ENCODE measurements at places on chromosomes 5 and 9.

DNA sequence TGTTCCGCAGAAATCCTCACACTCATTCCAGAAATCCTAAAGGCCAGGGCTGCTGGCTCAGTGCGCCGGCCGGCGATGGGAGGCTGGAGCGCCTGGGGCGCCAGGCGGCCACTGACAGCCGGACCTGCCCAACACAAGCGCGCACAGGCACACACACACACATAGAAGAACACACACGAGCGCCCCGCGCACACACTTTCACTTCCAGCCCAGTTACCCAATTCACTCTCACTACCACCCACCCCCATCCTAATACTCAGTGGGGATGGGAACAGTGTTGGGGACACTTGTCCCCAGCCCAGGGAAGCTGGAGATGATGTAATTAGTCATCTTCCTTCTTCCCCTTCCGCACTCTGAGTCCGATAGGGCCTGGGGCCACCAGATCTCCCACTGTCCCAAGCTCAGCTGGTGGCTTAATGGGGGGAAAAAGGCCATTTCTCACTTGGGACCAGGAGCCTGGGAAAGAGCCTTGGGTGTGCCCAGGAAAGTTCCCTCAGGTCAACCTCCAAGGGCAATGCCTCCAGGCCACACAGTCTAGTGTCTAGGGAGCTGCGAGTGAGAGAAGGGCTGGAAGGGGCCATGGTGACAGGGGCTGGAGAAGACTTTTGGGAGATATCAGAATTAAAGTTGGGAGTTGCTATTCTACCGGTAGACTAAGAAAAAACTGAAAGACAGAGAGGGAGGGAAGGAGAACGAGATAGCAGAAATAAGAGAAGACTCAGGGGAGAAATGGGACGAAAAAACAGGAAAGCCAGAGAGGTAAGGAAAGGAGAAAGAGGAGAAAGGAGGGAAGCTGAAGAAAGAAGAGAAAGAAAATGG, 1.7 kb downstream of the EBF1 start:
- no peak for DNase-seq

DNA sequence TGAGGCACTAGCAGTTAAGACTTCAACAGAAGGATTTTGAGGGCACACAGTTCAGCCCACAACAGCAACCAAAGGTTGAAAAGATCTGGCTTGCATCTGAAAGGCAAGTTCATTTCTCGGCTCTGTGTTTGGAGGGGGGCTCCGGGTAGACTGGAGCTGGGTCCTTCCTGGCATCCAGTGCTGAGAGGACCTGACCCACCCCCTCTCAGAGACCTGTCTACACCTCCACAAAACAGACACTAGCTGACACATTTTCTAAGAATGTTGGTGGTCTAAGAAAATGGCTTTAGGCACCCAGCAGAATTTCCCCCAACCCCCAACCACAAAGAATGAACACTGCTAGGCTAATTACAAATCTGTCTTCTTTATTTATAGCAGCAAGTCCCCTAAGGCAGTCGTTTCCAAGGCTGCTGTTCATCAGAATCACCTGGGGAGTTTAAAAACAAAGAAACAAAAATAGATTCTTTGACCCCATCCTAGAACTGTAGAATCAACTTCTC, 6.2 kb upstream of the PTCH1 start:
- no peak for DNase-seq

- no peak for DNase-seq
Observed at GRCh38 chr5:5085381-5085780, 54.7 kb upstream of the ADAMTS16 start.

GRCh38 chr9:34957492-34958410, at the start of gene PHF24:
Gene PHF24 (plus strand): TSS chr9:34958285. CDS start chr9:34971299, 13,014 bp downstream.
- DNase-seq = no peak

DNA sequence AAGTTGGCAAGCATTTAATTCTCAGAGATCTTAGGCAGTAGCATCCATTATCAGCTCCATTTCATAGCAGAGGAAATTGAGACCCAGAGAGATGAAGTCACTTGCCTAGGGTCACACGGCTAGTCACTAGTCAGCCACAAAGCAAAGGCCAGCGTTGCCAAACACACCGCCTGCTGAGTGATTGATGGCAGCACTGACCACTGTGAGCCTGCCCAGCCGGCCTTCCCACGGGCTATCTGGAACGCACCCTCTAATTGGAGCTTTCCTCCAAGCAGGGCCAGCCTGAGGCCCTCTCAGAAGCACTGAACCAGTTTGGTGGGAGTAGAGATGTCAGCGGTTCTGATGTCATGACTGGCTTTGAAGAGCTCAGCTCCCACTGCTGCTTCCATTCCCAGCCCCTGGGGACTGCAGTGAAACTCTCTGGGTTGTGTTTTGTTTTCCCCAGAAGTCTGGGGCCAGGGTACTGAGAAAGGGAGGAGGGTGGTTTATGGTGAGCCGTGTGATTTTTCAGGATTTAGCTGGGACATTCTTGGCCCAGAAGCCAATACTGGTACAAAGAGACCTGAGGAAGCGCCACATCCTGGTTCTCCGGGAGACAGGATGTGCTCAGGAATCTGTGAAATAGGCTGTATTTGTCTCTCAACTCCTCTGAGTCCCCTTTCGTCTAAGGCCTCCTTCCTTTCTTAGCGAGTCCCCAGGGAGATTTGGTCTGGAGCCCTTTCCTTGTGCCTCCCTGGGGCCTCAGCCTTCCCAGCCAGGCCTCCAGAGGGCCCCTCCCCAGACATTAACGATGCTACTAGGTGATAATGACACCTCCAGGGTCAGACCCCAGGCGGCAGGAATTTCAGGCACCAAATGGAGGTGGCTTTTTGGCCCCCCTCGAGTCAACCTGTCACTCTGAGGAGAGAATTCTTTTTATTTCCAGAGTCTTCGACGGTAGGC, 44.5 kb downstream of the SPRY4 start:
- no peak for DNase-seq

GRCh38 chr5:54761213-54761701, 224.1 kb downstream of the ESM1 start:
- DNase-seq = no peak

- no peak for DNase-seq
Observed at GRCh38 chr9:81318571-81318970, 370.8 kb downstream of the TLE1 start.

- DNase-seq = no peak
Observed at GRCh38 chr9:123742009-123742767, 187.7 kb downstream of the DENND1A start.

DNA sequence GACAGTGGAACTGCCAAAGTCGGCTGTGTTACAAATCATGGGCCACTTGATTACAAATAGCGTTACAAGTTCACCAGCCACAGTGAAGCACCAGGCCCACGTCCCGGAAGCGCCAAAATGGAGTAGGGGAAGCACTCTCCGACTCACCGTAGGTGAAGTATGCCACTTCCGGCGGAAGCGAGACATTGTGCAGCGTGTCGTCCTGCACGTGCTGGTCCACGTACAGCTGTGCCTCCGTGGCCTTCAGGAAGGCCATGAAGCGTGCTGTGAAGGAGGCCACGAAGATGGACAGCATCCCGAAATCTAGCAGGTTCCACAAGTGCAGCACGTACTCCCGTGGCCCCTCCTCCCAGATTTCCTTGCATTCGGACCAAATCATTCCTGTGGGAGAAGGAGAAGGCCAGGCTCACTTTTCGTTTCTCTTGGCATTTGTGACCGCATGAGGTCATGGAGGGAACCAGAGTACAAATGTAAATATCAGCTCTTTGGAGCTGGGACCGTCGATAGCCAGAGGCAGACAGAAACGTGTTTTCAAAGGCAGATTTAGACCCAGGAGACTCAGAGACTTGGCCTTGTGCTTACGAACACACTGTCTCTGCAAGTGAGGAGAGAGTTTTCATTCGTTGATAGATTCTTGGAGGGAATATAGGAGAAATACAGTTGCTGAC, 58.7 kb upstream of the SMIM32 start:
- no peak for DNase-seq

DNA sequence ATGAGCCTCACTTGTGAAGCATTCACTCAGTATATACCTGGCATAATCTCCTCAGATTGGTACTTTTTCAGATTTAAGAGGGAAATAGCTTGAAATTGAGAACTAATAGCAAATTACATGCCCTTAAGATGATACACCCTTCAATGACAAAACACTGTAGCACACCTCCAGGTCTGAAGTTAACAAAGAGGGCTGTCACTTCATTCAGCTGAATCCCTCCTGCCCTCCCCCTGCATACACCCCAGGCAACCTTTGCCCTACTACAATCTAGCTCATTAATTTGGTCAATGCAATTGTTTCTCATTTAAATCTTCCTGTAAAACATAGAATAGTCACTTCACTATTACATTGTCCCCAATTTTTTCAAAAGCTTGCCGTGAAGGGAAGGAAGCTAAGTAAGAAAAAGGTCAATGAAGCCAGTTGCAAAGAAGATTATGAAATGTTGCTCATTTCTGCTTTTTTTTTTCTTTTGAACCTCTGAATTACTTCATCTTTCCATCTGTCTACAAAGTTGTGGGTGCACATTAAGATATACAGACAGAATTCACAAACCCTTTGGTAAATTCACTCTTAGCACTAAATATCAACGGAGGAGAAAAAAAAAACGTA, 294.8 kb upstream of the PTGER4 start:
- DNase-seq = no peak

DNA sequence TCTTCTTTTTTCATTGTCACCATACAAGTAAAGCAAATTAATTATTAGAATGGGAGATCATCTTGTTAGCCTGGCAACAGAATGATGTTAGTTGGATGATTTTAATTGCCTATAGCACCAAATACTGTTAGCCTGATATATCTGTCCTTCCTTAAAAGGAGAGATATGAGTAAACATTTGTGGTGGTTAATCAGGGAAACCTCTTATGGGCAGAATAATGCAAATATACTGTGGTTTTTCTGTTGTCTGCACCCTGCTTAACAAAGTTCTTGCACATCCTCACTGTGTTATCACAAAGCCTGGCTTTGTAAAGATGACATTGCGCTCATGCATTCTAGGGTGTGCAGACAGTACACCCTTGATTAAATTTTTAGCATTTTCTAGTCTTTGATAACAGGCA, 254.9 kb upstream of the SMC2 start:
- DNase-seq = no peak

GRCh38 chr5:78691084-78691960, 42.8 kb upstream of the LHFPL2 start:
- DNase-seq = no peak

- no peak for DNase-seq
Observed at GRCh38 chr5:141001844-141002604, 35.7 kb downstream of the PCDHAC2 start.

DNA sequence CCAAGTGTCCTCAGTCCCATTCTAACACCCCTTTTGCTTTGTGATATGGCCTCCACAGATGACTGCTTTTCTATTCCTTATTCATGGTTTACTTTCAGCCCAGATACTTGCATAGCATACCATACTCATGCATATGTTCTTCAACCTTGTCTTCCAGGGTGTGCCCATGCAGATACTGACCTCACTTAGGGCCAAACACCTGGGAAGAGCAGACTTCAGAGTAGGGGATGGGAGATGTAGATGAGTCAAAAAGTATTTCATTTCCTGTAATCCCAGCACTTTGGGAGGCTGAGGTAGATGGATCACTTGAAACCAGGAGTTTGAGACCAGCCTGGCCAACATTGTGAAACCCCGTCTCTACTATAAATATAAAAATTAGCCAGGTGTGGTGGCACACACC, 58.3 kb downstream of the NRG2 start:
- no peak for DNase-seq

- peak; percentile 67 for DNase-seq
Observed at GRCh38 chr9:133396952-133397351, 20.8 kb downstream of the STKLD1 start.

- DNase-seq = no peak
Observed at GRCh38 chr9:846852-847251, 5.4 kb downstream of the DMRT1 start.

GRCh38 chr9:14899042-14899814, 11.0 kb downstream of the FREM1 start:
- DNase-seq = no peak

GRCh38 chr9:21029661-21030060, 1.8 kb downstream of the HACD4 start:
- DNase-seq = no peak

- DNase-seq = no peak
Observed at GRCh38 chr5:138953387-138954256, 78.5 kb upstream of the LRRTM2 start.

DNA sequence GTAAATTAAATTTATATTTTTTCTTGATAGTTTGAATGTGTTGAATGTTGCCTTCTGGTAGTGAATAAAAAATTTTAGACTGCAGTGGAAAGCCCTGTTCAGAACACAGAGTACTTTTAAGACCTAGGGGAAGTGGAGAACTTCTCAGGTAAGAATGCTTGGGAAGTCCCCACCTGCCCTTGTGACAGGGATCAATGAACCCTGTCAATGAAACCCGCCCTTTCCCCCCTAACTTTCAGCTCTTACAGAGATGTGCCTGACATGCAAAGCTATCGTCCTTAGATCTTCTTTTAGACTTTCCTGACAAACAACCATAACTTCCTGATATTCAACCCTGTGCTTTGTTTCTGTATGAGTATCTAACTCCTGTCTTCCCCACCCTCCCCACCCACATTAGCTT, 562.7 kb downstream of the TLE4 start:
- DNase-seq = no peak

- DNase-seq = no peak
Observed at GRCh38 chr5:123561230-123561629, 49.3 kb downstream of the CSNK1G3 start.

DNA sequence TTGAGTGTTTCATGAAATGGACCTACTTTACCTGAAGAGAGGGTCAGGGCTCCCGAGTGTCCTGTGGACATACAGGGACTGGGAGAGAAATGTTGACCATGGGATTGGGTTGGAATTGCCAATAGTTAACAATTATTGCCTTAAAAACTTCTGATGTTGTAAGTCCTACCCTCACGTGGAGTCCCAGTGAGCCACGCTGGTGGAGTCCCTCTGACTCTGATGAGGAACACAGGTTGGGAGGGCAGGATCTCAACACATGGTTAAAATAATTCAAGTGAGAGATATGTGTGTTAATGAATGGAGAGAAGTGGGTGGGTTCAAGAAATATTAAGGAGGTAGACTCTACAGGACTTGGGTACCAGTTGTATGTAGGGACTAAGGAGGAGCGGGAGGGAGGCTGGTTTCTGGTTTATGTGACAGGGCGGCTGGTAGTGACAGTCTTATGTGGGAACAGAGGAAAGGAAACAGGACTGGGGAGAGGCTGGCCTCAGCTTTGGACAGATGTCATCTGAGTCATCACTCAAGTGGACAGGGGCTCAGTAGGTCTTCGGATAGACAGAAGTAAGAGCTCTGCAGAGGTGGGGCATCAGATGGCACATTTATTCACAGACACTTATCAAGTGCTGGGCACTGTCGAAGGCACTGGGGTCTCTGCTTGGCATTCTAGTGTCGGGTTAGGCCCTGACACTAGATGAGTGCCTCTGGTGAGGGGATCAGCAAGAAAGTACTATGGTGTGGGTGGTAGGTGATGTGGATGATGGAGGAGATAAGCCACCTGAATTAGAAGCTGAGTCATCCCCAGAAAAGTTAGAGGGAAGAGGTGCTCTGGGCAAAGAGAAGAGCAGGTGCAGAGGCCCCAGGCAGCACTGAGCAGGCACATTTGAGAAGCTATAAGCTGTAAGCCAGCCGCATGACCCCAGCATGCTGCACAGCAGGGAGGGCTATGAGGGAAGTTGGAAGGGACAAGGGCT, 27.2 kb downstream of the MAML1 start:
- no peak for DNase-seq
